ENCODE measurements at places on chromosomes 5 and 9. TPM values are rescaled to one million over a fixed set of nuclear protein-coding genes. Genes with fewer than 3 reads are reported as not detected.

SLC25A46 gene
- total RNA-seq: 44.9 TPM

HMGXB3 gene
- 38.3 TPM for total RNA-seq

IER5L gene
- 34.4 TPM for total RNA-seq

C5orf58 gene
- total RNA-seq: not detected

KCNN2 gene
- 3.4 TPM for total RNA-seq

PCDHGA11 gene
- total RNA-seq: 6.6 TPM

PFN3 gene
- total RNA-seq: not detected

SPINK4 gene
- not detected for total RNA-seq

GBGT1 gene
- 27.0 TPM for total RNA-seq

ANKRD31 gene
- total RNA-seq: 1.2 TPM

MAP1B gene
- total RNA-seq: 386 TPM

ATG12 gene
- 50.6 TPM for total RNA-seq

PPIC gene
- 21.6 TPM for total RNA-seq

MLANA gene
- not detected for total RNA-seq

CNTNAP3B gene
- total RNA-seq: 34.1 TPM

Data from vagina (tissue), 2 donors.